ENCODE measurements at places on chromosomes 3 and 15.

GRCh38 chr3:81270603-81271379, 490.7 kb downstream of the GBE1 start:
- no peak for DNase-seq

DNA sequence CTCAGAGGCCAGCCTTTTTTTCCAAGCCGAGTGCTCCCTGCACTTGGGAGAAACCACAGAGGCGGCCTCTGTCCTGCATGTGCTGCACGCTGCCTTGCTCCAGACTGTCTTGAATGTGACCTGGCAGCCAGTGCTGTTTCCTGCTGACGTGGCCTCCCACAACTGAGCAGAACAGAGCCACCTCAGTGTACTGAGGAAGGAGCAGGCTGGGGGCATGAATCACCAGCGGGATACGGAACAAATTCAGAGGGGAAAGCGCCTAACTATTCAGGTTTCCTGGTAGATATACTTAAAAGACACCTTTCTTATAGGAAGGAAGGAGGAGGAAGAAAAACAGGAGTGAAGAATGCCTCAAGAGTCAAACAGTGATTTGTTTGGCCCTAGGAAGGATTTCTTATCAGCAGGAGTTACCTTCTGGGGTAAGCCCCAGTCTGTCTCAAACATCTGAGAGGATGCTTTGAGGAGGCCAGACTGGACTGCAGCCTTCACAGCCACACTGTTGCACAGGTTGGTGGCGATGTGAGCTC, 114.0 kb downstream of the FNDC3B start:
- peak; percentile 77 for DNase-seq

DNA sequence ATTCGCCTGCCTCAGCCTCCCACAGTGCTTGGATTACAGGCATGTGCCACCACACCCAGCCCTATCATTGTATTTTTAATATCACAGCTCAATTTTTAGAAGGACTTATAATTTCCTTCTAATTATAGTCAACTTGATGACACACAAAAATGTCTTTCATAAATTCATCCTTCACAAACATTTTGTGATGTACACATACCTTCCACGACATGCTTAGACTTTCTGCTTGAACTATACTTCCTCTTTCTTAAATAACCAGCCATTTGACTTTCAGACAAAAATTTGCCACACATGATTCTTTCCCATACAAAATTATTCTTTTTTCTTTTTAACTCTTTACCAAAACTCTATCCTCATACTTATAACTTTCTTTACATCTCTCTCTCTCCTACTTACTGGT, 48.4 kb upstream of the CCK start:
- no peak for DNase-seq

DNA sequence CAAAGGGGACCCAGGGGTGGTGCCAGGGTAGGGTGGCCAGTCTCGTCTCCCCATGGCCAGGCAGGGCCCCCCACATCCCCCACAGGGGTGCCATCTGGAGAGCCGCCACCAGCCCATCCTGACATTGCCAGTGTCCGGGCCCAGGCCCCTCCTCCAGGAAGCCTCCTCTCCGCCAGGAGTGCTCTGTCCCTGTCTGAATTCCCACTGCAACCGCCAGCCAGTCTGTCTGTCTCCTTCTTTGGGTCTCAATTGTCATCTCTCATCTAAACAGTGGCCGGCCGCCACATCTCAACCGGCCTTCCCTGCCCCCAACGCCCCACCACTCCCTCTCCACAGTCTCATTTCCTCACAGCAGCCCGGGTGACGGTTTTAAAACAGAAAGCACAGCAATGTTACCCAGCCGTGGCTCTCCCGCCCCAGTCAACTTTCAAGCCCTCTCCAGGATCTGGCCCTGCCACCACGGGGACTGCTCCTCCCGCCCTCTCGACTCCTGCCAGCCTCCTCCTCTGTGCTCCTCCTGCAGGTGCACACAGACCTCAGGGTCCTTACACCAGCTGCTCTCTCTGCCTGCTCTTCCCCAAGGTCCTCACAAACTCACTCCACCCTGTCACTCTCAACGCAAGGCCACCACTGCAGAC, 57.0 kb downstream of the IQSEC1 start:
- DNase-seq = peak; percentile 38

GRCh38 chr3:66952357-66952756, 45.8 kb upstream of the KBTBD8 start:
- DNase-seq = no peak

- no peak for DNase-seq
Measured at GRCh38 chr15:52134502-52135144, 22.0 kb upstream of the BCL2L10 start.

GRCh38 chr15:73386238-73386637, 17.5 kb upstream of the HCN4 start:
- no peak for DNase-seq

- no peak for DNase-seq
Measured at GRCh38 chr3:194604837-194605236, 28.4 kb downstream of the TMEM44 start.

GRCh38 chr3:168813225-168813802, 717.6 kb upstream of the GOLIM4 start:
- DNase-seq = no peak

DNA sequence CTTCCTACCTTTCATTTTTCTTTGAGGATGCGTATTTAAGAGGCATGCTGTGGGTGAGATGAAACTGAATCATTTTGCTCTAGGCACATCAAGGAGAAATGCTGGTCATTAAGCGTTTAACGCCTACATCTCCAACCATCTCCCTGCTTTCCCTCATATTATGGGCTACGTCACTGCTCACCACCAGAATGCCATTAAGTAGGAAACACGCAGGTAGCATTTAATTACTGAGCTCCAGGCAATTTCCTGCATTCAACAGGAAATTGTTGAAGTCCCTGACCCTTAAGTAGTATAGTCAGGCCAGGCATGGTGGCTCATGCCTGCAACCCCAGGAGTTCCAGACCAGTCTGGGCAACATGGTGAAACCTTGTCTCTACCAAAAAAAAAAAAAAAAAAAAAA, 66.1 kb downstream of the CHSY1 start:
- DNase-seq = no peak

All from GDM1 (cell line).